ENCODE measurements at places on chromosomes 7 and 10. TPM values are rescaled to one million over a fixed set of nuclear protein-coding genes. Genes with fewer than 3 reads are reported as not detected.

GRCh38 chr10:35015843-35016408 is 74.2 kb downstream of the CUL2 start:
- H3K4me1 ChIP-seq = no peaks in the 10 kb centered on the region
- no peaks in the 10 kb centered on the region for H3K27me3 ChIP-seq
- H3K36me3 ChIP-seq = peaks cover 14% of the 10 kb centered on the region

DNA sequence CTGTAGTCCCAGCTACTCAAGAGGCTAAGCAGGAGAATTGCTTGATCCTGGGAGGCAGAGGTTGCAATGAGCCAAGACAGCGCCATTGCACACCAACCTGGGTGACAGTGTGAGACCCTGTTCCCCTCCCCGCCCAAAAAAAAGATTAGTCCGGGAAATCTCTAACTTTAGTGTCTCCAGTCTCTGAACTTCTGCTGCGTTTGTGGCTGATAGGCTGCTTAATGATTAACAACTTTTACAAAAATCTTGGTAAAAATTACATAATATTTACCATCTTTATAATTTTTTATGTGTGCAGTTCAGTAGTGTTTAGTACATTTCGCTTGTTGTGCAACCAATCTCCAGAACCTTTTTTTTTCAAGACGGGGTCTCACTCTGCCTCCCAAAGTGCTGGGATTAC is 9.7 kb upstream of the PLAU start:
- no peak overlapping the region for H3K4me3 ChIP-seq
- H3K27me3 ChIP-seq = no peaks in the 10 kb centered on the region
- no peak overlapping the region for H3K27ac ChIP-seq
- no peaks in the 10 kb centered on the region for H3K36me3 ChIP-seq
- no peak for DNase-seq

DNA sequence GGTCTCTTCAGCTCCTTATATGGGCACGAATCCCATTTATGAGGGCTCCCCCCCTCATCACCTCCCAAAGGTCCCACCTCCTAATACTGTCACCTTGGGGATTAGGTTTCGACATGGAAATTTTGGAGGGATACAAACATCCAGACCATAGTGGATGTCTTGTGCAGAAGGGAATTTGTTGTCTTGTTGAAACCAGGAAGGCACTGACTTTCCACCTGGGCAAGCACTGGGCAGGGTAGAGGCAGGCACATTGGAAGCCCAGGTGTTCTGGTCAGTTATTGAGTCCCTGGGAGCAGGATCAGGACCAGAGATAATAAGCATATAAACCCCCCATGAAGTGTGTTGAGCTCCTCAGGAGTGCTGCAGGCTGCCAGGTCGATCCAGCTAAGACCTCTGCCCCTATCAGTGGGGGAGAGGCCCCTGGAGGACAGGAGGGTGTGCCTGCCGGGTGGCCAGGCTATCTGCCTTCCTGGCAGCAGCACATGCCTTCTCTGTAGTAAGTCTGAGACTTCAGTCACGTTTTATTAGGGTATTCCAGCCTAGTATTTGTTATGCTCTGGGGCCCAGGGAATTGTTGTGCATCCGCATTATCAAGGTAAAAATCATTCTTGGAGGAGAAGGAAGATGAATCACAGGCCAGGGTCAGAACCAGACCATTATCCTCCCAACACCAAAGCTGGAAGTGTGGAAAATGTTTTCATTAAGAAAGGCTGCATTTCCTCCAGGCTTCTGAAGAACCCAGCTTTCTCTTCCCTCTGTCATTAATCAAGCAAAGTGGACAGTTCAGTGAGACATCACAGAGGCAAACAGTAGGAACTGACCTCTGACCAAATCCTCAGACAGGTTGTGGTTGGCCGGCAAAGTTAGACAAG is 503.1 kb downstream of the GRID1 start:
- no peaks in the 10 kb centered on the region for H3K27me3 ChIP-seq
- H3K4me3 ChIP-seq = peak overlapping the region; percentile 6
- H3K36me3 ChIP-seq = no peaks in the 10 kb centered on the region
- H3K4me1 ChIP-seq = peaks cover 13% of the 10 kb centered on the region
- no peak for DNase-seq
- no peak overlapping the region for H3K27ac ChIP-seq

DNA sequence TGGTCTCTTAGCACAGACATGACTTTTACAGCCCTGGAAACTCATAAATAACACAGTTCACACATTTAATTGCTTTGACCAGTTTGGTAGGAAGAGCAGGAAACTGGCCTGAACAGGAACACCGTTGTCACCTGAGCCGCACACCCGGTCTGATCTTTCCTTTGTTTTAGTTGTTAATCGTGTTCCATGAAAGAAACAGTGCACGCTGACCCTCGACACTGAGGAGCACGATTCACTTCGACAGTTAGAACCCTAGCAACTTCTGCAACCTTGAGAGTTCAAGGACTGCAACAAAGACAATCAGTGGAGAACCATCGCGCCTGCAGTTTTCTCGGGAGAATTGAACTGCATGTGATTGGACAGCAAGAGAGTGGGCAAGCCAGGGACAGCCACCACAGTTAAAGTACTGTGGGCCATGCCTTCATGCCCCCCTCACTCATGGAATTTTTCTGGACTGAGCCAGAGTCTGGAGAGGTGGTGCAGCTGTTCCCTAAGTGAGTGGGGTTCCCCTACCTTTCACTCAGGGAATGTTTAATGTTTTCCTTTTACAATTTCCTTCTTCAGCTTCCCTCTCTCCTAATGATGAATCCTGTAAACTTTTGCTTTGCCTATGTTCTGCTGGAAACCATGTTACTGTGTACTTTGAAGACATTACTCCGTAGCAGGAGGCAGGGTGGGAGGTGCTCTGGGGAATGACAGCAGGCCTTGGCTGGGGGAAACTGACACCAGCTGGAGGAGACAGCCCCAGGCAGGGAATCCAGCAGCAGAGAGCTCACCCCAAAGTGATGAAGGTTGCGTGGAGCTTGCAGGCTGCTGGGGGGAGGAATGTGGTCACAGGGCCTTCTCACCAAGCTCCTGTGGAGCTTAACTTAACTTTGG is 198.7 kb downstream of the ZNF438 start:
- peak overlapping the region; percentile 56 for H3K4me3 ChIP-seq
- H3K36me3 ChIP-seq = no peaks in the 10 kb centered on the region
- no peaks in the 10 kb centered on the region for H3K27me3 ChIP-seq
- no peak for DNase-seq

GRCh38 chr10:80633910-80634309 is 96.2 kb downstream of the SH2D4B start:
- no peak overlapping the region for H3K4me3 ChIP-seq
- no peak for DNase-seq
- peaks cover 8% of the 10 kb centered on the region for H3K27me3 ChIP-seq

DNA sequence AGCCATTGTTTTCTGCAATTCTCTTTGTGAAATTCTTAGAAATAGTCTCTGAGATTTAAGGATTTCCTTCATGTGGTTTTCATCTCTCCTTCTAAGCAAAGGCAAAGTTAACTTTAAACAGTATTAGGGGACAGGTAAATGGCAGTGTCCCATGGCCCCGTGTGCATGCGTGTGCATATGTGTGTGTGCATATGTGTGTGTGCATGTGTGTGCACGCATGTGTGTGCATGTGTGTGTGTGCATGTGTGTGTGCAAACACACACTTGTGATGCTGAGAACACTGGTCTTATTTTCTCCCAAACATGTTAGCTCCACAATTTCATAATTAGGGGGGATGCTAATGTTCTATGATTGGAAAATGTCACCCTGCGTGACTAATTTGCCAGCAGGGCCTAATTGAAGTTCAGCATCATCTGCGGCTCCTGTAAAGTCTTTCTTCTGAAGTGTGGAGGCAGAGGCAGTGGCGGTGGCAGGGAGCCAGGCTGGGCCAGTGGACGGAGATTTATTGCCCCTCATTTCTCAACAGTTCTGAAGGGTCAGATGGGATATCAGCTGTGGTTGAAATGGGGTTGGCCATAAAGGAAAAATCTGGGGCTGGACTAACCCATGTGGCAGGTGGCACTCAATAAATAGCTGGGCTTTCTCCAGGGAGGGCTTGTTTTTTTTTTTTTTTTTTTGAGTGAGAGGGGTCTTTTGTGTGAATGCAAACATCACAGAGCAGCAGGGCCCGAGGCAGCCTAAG is 289.3 kb upstream of the PODXL start:
- H3K27ac ChIP-seq = no peak overlapping the region
- H3K36me3 ChIP-seq = no peaks in the 10 kb centered on the region
- H3K4me1 ChIP-seq = no peaks in the 10 kb centered on the region
- H3K27me3 ChIP-seq = peaks cover 57% of the 10 kb centered on the region

DNA sequence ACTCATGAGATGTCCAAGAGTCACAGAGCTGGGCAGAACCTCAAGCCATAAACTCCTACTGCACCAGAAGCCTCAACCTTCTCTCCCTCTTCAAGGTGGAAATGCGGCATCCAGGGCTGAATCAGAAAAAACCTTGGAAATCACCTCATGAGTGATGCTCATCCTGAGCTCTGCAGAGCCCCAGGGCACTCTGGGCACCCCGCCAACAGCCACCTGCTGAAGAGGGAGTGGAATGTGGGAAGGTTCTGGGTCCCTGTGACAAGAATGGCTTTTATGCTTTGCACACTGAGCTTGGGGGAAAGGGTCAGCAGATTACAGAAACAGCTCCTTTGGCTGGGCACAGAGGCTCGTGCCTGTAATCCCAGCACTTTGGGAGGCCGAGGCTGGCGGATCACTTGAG is 18.8 kb downstream of the NUDT1 start:
- DNase-seq = no peak
- no peak overlapping the region for H3K4me3 ChIP-seq
- H3K27me3 ChIP-seq = no peaks in the 10 kb centered on the region

DNA sequence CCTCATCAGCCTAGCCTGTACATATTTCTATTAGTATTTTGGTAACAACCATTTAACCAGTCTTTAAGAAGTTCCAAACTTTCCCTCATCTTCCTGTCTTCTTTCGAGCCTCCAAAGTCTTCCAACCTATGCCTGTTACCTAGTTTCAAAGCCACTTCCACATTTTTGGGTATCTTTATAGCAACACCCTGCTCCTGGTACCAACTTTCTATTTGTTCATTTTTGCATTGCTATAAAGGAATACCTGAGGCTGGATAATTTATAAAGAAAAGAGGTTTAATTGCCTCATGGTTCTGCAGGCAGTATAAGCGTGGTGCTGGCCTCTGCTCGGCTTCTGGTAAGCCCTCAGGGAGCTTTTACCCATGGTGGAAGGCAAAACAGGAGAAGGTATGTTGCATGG is 578.8 kb upstream of the AUTS2 start:
- H3K36me3 ChIP-seq = no peaks in the 10 kb centered on the region
- no peaks in the 10 kb centered on the region for H3K4me1 ChIP-seq
- no peak for DNase-seq
- no peak overlapping the region for H3K27ac ChIP-seq
- H3K4me3 ChIP-seq = no peak overlapping the region

DNA sequence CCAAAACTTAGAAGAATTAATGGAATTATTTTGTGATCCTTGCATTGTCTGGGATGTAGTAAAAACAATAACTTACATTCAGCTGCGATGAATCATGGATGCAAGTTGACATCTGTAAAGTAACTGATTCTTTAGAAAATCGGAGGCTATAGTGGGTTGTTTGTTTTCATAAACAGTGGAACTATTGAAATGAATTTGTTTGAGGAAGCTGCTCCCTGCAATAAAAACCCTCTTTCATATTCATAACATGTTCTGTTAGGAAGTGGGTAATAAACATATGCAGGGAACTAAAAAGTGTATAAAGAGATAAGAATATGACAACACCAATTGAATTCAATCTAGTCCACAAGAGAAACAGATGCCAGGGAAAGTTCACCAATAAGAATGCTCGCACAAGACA is 53.6 kb downstream of the AGMO start:
- no peaks in the 10 kb centered on the region for H3K4me1 ChIP-seq
- H3K36me3 ChIP-seq = no peaks in the 10 kb centered on the region

DNA sequence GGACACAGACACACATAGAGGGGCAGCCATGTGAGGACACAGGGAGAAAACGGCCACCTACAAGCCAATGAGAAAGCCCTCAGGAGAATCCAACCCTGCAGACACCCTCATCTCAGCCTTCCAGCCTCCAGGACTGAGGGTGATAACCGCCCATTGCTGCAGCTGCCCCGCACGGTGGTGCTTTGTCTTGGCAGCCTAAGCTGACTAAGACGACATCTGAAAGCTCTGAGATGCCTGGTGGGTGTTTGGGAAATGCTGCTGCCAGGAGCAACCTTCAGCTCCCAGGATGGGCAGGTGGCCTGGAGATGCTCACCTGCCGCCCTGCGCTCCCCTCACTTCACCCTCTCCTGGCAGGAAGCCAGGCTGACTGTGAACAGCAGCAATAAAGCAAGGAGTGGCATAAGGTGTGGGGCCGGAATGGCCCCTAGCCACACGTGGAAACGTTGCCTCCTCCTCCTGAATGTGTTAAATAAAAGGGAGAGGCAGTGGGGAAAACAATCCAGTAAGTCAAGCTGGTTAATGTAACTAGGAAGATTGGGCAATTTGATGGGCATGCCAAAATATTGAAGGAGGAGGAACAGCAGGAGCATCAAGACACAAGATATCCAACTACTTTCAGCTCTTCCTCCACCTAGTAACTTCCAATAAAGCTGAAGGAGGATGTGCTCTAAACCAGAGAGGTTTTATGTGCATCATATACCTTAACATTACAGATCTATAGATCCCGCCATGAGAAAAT is 121.5 kb downstream of the TNS3 start:
- DNase-seq = no peak
- H3K27me3 ChIP-seq = no peaks in the 10 kb centered on the region
- peak overlapping the region; percentile 24 for H3K27ac ChIP-seq
- H3K4me1 ChIP-seq = peaks cover 59% of the 10 kb centered on the region
- peaks cover 17% of the 10 kb centered on the region for H3K36me3 ChIP-seq
- no peak overlapping the region for H3K4me3 ChIP-seq

GRCh38 chr10:78542521-78542920 is 508.9 kb downstream of the RPS24 start:
- no peak overlapping the region for H3K4me3 ChIP-seq
- H3K4me1 ChIP-seq = peaks cover 38% of the 10 kb centered on the region
- no peak for DNase-seq
- no peaks in the 10 kb centered on the region for H3K36me3 ChIP-seq
- no peak overlapping the region for H3K27ac ChIP-seq

Gene POM121C
- total RNA-seq = 65.6 TPM

Gene NOS3
- 1.7 TPM for total RNA-seq
